ENCODE measurements at places on chromosomes 12 and 14. TPM values are rescaled to one million over a fixed set of nuclear protein-coding genes. Genes with fewer than 3 reads are reported as not detected.

Gene GNB3
- 1.3 TPM for polyA plus RNA-seq

Gene GPRC5D
- 0.05 TPM for polyA plus RNA-seq

Gene RPS6KA5
- 4.0 TPM for polyA plus RNA-seq

Gene HCAR1
- polyA plus RNA-seq, result 0.50 TPM

Gene SMCO2
- 2.6 TPM for polyA plus RNA-seq

GRCh38 chr12:108948367-108948766, 68.5 kb downstream of the DAO start:
- no peak for DNase-seq

DNA sequence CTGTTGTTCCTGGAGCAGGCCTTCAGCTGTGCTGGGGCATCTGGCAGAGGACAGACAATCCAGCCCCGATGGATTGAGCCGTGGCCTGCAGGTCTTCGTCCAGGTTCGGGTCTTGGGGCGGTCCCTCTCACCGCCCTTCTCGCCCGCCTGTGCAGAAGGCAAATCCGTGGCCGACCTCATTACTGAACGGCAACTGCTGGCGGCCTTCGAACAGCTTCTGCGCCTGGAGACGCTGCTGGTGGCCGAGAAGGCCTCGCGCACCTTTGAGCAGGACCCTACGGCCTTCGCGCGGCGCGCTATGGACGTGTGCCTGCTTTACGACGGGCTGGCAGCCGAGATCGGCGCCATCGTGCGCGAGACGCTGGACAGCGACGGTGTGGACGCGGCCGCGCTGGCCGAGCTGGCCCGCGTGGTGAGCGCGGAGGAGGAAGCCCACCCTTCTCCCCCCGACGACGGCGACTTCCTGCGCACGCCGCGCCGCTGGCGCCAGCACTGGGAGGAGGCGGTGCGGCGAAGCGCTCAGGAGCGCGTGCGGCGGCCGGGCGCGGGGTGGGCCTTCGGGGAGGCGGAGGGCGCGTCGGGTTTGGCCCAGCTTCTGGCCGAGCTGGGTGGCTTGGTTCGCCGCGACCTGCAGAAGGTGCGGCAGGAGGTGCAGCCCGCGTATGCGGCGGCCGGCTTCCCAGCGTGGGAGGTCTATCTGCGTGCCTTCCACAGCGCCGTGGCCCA, 7.6 kb downstream of the EXOC3L4 start:
- no peak for DNase-seq

DNA sequence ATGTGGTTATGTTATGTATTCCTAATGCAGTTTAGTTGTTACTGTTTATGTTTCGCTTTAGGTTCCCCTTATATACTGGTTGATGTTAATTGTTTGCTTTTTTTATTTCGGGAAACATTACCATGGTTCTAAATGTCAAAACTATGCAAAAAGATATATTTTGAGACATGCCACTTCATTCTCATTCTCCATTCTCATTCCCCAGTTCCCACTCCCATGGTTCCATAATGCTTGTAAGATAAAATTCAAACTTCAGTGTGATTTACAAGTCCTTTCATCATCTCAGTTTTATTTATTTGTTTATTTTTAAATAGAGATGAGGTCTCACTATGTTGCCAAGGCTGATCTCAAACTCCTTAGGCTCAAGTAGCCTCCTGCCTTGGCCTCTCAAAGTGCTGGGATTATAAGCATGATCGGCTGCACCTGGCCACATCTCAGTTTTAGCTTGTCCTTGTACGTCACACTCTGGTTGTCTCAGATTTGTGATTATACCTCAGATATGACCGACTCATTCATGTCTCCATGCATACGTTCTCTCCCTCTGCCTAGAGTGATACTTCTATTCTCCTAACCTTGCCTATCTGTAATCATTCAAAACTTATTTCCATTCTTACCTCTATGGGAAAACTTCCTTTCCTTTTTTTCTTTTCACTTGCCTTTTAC, 407.8 kb upstream of the RGS6 start:
- no peak for DNase-seq

DNA sequence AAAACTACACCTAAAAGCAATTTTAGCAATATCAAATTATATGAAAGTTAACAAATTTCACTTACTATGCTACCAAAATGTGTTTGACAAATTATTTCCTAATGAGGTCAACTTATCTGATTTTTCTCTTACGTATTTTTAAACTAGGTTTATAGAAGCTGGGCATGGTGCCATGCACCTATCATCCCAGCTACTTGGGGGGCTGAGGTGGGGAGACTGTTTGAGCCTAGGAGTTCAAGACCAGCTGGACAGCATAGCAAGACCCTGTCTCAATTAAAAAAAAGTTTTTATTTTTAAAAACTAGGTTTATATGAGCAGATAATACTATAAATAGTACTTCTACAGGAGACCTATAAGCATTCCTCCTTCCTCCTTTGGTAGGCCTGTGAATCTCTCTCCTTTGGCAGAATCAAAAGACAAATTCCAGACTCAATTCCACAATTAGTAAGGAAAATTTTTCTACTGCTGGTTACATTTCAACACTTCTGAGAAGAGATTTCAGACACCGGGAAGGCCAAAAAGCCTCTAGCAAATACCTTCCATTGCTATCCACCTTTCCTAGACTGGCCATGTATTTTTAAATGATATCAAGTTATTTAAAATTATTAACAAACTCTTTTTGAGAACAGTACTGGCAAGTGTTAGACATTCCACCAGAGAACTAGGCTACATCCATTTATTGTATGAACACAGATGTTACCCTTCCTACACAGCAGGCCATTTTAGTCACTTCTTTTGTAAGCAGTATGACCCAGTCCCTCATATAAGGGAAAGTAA, 34.4 kb downstream of the CDK17 start:
- no peak for DNase-seq

DNA sequence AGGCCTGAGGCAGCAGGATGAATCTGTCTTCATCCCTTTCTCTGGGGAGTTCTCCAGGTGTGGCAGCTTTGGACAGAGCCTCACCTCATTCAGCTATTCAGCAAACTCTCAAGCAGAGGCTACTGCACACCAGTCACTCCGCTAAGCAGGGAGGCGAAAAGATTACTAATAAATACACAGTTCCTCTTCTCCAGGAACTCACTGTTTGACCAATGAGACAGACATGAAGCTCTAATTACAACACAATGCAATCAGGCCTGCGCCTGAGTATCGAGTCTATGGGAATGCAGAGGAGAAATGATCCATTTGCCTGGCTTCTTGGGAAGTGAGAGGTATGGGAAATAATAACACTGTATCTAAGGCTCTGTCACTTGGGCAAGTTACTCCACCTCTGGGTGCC, 178.1 kb downstream of the CRADD start:
- no peak for DNase-seq

DNA sequence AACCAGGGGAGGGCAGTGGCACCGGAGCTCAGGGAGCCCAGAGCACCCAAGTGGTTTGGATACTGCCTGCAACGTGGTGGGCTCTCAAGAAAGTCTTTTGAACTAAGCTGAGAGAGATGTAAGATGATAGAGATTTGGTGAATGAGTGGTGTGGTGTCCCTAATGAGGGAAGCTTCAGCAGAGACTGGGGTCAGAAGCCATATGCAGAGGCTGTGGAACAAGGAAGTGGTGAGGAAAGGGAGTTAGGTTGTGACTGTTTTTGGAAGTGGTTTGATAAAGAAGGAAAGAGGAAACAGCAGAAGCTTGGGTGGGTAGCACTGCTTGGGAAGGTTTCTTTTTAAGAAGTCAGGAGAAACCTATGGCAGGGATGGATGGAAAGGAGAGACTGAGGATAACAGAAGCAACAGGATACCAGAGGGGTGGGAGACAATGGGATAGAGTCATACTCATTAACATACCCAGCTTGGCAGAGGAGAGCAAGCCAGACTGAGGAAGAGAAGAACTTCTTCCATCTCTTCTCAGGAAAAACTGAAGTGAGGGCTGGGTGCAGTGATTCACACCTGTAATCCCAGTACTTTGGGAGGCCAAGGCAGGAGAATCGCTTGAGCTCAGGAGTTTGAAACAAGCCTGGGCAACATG, 24.1 kb downstream of the SLC4A8 start:
- no peak for DNase-seq

- DNase-seq, result no peak
Observed at GRCh38 chr12:130506844-130507243, 169.2 kb downstream of the PIWIL1 start.
